ENCODE measurements at places on chromosomes 4 and X.

DNA sequence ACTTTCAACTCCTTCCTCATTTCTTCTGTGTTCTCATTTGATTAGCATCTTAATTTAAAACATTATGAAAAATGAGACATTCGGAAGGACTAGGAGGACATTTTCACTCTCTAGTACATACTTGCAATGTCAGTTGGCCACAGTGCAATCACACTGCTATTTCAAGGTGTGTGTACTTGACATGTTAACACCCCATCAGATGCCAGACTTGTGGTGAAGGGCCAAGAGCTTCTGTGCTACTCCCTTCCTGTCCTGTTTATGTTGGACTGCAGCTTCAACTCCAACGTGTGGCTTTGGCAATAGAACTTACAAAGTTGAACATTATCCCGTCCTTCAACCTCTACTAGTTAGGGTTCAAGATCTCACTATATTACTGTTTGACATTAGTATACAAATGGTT is 221.0 kb downstream of the PALLD start:
- DNase-seq, result no peak

DNA sequence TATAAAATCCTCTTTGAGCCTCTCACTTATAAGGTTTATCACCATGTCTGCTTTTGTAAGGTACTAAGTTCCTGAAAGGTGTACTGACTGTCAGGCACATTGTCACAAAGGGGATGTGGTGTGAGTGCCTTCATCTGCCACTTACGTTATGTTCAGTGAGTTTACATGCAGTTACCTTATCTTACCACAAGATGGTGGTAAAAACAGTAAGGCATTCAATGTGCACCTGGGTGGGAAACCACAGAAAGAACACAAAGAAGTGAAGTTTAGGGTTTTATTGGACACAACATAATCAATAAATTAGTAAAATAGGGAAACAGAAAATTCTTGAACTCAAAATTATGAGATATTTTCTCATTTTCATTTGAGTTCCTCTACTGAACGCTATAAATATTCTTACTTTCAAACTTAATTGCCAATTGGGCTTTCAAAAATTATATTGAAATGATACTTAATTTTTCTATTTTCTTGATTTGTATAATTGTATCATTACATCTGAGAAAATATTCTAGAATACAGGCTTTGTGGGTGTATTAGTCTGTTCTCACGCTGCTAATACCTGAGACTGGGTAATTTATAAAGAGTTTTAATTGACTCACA is 650.8 kb downstream of the PCDH7 start:
- DNase-seq, result peak; percentile 71

GRCh38 chrX:29090811-29091210 is 503.6 kb downstream of the IL1RAPL1 start:
- peak; percentile 34 for DNase-seq

DNA sequence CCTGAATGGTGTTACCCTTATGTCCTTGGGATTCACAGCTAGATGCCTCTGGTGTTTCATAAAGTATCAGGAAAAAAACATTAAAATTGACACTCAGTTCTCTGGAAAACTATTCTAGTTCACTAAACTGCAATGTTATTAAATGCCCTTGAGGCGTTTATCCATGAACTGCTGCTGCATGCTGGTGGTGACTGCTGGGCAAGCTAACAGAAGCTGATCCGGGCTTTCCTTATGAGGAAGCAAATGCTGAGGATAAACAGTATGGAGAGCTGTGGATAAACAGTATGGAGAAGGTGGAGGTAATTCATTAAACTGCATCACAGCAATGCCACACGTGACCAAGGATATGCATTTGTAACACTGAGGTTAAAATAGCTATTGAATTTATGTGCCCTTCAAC is 227.0 kb downstream of the NR3C2 start:
- no peak for DNase-seq

DNA sequence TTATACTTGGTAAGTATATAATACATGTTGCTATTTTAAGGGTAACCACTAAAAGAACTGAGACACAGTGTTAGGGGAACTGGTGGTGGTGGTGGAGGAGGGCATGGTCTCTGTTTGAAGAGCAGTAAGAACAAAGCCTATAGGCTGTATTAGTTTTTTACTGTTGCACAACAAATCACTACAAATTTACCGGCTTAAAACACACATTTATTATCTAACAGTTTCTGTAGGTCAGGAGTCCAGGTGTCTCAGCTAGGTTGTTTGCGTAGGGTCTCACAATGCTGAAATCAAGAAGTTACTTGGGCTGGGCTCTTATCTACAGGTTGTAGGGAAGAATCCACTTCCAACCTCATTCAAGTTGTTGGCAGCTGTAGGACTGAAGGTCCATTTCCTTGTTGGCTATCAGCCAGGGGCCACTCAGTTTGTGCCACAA is 52.6 kb downstream of the CASK start:
- DNase-seq, result no peak

GRCh38 chr4:109497511-109497910 is 62.5 kb upstream of the MCUB start:
- DNase-seq, result no peak

DNA sequence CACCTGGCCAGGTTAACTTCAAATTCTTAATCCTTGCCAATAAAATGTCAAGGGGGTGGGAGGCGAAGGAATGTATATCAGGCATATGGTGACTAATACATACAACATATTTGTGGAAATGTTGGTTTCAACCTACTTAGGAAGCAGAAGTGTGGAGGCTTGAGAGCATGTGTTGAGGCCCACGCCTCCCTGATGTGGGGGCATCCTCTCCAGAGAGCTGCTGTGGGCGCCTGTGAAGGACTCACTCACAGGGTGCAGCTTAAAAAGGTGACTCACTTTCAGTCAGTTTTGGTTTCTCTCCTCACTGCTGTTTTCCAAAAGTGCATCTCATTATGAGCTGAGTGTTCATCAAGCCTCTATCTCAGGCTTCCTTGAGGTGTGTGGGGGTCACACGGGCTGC is 27.5 kb downstream of the LNX1 start:
- no peak for DNase-seq

DNA sequence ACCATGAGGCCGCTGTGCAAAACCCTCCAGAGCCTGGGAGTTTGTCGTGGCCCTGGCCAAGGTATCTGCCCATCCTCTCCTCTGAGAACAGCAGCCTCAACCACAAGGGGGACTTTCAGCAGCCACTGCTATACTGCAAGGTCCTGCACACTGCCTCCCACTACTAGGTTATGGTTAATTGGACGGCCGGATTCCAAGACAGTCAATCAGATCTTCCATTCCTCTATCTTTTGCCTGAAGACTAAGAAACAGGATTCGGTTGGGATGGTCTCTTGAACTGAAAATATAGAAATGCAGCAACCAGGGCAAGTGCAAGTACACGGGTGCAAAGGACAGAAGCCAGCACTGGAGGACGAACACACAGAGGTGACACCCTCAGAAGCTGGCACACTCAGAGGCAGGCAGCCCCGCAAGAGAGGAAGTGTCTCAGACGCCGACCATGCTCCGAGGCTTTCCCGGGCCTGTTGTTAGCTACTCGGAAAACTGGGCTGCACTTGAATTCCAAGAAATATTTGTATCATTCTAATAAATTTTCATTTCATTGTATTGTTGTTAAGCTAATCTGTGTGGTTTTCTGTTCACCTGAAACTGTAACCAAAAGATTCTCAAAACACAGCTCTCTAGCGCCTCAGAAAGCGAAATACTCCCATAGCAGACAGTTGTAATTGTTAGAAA is 63.3 kb downstream of the AFAP1 start:
- peak; percentile 42 for DNase-seq

DNA sequence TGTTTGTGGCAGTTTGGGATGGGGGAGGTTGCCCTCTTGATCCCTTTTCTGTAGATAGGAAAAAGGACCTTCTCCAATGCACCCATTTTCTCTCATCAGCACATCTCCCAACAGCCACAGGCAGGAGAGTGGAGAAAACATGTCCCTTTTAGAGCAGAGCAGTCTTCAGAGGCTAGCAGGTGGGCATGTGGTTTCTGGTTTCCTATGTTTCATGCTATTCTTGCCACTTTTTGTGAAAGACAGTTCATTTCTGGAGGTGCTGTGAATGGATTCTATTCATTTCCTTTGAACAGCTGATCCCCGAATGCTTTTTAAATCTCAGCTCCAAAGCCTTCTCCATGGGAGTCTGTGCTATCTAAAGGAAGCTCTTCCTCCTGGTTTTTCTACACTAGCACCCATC is 18.9 kb downstream of the RASL11B start:
- no peak for DNase-seq

All from SK-MEL-5 (cell line).